ENCODE measurements at places on chromosomes 7 and 10.

- no peak for DNase-seq
These were observed 9.8 kb downstream of the NKX6-2 start for GRCh38 chr10:132776186-132776585.

GRCh38 chr10:87860156-87860795 lies 3.1 kb downstream of the KLLN start:
- DNase-seq, result no peak

- no peak for DNase-seq
These were observed 715.4 kb downstream of the AUTS2 start for GRCh38 chr7:70313687-70314086.

- no peak for DNase-seq
These were observed 11.0 kb downstream of the POT1 start for GRCh38 chr7:124918662-124919061.

DNA sequence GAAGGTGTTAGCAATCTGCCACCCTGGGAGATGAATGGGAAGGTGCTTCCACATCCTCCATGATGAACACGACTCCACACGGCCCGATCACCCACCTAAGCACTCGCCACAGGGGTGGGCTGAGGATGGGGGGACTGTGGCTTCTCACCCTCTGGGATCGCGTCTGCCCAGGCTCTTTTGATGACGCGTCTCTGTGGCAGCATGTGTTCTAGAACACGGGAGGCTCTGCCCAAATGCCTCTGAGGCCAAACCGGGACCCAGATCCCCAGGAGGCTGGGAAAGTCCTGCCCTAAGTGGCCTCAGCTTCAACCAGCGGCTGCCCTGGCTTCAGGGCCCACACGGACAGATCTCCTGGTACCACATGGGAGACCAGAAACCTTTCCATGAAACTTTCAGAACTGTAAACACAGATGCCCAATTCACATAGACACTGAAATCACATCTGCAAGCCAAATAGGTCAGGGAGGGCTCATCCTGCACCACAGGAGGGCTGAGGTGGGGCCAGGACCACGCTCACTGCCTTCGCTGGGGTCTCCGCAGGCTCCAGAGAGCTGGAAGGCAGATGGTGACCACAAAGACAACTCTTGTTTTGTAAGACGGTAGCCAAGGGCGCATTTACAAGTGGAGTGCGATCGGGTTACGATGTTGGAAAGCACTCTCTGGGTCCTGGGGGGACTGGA lies 200.6 kb downstream of the PTPRN2 start:
- no peak for DNase-seq

DNA sequence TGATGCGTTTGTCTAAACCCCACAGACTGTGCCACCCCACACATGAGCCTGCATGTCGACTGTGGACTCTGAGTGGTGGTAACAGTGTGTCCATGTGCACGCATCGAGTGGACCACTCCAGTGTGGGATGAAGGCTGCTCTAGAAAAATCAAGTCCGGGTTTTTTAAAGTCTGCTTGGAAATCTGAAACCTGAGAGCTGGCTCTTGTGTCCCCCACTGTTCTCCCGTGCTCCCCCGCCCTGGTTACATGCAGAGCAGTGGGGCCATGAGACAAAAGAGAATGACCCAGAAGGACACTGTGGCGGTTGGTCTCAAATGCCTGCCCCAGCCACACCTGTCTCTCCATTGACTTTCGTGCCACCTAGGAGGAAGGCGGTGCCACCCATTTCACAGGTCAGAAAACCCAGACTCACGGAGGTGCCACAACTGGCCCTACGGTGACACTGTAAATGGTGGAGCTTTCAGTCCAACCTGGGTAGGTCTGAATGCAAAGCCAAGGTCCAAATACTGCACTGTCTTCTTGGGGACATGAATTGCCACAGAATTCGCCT lies 27.3 kb upstream of the PWWP2B start:
- no peak for DNase-seq

DNA sequence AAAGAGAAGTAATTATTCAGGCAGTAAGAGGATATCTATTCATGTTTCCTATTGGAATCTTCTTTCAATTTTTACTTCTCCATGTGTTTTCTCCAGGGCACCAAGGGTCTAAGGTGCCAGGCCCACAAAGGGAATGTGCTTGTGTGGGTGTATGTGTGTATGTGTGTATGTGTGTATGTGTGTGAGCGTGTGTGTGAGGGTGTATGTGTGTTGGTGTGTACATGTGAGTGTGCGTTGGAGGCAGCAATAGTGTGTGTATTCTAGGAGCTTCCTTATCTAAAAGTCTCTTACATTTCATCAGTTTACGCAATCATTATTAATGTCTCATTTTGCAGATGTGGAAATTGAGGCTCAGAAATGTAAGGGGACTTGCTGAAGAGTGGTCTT lies 28.3 kb downstream of the RAMP3 start:
- no peak for DNase-seq

DNA sequence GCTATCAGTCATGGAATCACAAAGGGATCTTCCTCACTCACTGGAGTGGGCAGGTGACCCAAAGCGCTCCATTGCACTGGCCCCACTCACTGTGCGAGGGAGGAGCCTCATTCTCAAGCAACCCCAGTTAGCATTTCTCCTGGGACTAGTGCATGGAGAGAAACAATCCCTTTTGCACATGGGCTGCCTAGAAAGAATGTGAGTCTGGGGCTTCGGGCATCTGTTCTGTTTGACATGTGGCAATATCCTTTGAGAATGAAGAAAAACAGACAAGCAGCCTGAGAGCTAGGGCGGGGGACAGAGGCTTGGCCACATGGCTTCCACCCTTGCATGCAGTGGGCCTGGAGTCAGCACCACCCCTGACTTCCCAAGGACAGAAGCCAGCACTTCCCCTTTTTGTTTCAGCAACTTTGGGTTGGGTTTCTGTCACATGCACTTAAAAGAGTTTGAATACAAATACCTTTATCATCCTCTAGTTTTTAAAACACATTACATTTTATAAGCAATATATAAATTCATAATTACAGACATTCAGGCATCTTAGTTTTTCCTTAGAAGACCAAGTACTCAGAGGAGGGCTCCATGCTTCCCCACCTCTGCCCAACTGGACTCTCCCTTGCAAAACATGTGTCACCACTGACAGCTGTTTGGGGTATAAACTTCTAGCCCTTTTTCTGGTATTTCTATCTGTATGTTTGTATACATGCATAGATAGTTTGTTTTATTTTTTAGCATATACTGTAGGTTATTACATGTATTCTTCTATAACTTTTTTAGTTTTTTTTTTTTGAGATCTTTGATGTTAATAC lies 73.8 kb downstream of the RBM20 start:
- no peak for DNase-seq

GRCh38 chr7:155591055-155591775 lies 44.9 kb upstream of the CNPY1 start:
- no peak for DNase-seq

GRCh38 chr10:61329854-61330253 lies 123.3 kb downstream of the TMEM26 start:
- no peak for DNase-seq

DNA sequence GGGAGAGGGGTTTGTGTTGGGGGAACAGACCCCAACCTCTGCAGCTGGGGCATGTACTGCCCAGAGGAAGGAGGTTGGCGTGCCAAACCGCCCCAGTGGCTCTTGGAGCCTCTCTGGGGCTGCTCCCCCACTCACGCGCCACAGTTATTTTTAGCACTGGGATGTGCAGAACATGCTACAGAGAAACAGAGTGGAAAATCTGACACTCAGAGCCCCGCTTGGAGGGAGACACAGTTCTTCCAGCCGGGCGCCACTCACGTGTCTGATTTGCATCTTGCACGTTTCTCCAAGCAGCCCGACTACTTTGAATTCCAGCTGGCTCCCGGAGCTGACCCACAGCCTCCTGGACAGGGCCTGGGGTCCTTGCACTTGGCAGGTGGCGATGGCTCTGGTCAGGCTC lies 182.0 kb downstream of the RPS24 start:
- DNase-seq, result no peak

DNA sequence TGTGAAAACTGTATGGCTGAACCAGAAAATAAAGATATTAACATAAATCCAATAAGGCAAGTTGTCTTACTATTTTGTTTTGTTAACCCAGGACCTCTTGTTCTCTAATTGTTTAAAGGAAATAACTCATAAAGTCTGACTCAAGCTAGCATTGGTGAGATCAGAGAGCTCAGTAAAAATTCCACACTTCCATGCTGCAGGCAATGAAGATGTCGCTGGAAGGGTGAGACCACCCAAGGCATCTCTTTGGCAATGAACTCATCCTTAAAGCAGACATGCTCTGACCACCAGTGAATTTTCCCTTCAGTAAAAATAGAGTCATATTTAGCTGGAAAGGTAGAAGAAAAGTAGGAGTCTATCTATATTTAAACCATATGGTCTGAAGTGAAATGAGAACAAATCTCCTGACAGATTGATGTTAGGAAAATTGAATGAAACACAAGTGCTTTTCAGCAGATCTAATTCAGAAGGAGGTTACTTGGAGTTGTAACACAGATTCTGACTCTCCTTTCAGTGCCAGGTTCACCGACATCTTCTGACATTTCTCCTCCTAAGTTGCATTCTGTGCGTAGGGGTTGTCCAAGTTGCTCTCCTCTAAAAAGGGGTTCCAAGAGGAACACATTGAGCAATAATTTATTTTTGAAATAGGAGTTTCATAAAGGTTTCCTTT lies 32.8 kb upstream of the VIPR2 start:
- DNase-seq, result no peak

DNA sequence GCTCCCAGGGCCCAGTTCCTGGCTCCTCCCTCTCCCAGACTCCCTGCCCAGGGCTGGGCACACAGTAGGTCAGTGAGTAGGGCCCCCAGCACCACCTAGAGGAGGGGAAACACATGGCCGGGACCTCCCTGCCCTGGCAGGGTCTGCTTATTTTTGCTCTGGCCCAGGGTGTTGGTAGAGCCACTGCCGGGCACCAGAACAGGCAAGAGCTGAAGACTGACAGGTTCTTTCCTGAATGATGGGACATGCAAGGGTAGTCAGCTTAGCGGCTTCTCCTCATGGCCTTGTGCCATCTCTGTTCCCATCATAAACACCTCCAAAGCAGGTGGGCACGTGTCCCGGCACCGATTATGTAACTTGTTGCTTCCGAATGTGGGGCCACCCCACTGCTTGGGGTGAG lies 86.5 kb downstream of the NEURL1 start:
- no peak for DNase-seq

GRCh38 chr7:155780884-155781283 lies 31.4 kb downstream of the SHH start:
- no peak for DNase-seq

DNA sequence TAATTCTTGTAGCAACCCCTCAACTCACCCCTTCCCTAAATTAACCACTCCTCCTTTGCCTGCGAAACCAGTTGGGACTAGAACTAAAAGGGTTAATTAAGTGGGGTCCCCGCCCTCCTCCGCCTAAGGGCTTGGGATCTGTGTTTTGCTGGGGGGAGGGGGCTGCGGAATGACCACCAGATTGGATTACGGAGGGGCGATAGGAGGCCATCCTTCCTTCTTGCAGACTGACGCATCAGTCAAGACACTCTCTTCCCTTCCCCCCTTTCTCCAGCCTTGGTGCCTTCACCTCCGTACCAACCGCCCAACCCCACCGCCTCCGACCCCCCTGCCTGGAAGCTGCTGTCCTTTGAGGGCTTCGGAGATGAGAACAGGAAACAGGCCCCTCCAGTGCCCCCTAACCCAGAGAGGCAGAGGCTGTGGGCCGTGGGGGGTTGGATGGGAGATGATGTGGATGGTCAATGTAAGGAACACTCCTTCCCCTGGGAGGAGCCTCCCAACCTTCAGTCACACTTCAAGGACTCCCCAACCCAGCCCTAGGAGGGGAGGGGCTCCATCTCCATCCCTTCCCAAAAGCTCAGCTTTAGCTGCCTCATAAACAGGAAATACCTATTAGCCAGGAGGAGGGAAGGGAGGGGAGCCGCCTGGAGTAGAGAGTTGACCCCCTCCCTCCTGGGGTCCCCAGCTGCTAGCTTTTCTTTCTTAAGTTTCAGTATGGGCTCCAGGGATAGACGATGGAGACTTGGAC lies 997 bp upstream of the LDB1 start:
- no peak for DNase-seq

GRCh38 chr10:78648256-78648860 lies 420.4 kb upstream of the ZMIZ1 start:
- DNase-seq, result no peak

- no peak for DNase-seq
These were observed 330.9 kb downstream of the PARD3 start for GRCh38 chr10:34484164-34484563.

GRCh38 chr7:108134486-108134885 lies 4.3 kb upstream of the LAMB4 start:
- no peak for DNase-seq

DNA sequence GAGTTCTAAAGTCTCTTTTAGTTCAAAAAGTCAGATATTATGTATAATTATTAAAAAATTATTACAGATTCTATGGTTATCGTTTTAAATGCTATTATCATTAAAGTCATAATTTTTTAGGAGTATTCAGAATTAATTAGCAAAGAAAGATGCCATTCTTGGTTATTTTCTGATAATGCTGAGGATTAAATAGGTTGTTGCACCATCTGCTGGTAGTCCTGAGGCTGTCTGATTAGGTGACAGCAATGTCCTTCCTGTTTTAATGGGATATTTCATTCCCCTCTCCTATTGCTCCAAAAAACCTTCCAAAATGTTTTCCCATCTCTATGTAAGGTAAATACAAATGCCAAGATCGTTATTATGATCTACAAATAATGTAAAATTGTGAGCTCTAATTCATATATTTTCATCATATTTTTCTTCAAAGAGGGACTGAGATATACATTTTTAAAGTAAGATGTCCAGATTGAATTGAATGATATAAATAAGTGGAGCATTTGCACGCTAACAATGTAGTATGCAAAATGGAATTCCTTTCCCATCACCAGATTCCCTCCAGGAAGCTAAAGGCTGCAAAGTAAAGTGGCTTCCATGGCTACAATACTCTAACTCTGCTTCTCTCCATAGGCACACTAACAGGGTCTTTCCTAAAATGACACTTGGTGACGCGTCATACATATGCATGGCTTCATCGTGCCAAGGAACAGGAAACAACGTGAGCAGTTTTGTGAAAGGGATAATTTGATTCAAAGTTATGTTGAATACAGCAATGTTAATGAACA lies 58.8 kb upstream of the AKR1E2 start:
- no peak for DNase-seq

DNA sequence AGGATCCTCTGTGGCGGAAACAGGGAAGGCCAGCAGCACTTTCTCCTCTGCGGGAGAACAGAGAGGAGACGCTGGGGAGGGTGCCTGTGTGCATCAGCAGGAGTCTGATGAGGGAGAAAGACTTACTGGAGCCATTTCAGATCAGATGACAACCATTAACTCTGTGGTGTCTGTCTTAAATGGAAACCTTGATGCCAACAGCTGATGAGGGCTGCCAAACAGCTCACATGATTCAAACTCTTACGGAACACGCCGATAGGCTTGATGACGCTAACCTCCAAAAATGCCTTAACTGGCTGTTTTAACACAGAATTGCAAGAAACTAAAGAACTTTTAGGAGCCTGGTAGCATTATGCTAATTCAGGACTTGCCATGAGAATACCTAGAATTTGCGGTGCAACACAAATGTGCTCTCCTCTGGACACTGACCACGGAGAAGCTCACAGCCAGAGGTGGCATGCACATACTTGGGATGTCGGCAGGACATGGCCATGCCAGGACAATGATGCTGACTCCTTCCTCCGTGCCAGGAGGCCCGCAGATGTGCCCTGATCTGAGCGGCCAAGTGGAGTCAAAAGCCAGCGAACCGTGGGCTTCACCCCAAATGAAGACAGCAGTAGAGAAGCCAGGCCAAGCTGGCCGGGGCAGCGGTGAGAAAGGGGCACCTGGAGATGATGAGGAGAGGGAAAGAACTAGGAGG lies 154.9 kb downstream of the ZMYND11 start:
- no peak for DNase-seq

GRCh38 chr10:113872139-113873030 lies 17.9 kb downstream of the NHLRC2 start:
- DNase-seq, result no peak
